Fibroblast of skin of left biceps (primary cell): ENCODE measurements at places on chromosomes 3 and 15.
A peak's percentile ranks its signal among the peaks of the same experiment; 100 is the strongest.

- no peak for DNase-seq
Observed at GRCh38 chr3:118938183-118938961, 96.3 kb downstream of the IGSF11 start.

GRCh38 chr3:21919383-21919782 lies 168.4 kb upstream of the ZNF385D start:
- DNase-seq: no peak

GRCh38 chr3:60277361-60277800 lies 973.9 kb downstream of the FHIT start:
- DNase-seq: no peak

GRCh38 chr3:128410669-128411573 lies 55.8 kb downstream of the DNAJB8 start:
- no peak for DNase-seq

GRCh38 chr3:10366651-10367101 lies 45.8 kb upstream of the SEC13 start:
- DNase-seq: peak; percentile 89

DNA sequence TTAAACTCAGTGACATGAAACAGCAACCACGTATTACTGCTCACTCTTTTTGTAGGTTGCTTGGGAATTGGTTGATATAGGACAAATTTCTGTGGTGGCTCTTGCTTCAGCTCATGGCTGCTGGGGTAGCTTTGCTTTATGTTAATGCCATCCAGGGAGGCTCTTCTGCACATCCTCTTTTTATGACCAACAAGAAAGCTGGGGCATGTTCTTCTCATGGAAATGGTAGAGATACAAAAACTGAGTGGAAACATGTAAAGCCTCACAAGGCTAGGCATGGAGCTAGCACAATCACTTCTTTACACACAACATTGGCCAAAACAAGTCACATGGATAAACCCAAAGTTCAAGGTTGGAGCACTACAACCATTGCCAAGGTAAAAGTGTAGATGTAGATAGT lies 176.8 kb downstream of the NECTIN3 start:
- no peak for DNase-seq

DNA sequence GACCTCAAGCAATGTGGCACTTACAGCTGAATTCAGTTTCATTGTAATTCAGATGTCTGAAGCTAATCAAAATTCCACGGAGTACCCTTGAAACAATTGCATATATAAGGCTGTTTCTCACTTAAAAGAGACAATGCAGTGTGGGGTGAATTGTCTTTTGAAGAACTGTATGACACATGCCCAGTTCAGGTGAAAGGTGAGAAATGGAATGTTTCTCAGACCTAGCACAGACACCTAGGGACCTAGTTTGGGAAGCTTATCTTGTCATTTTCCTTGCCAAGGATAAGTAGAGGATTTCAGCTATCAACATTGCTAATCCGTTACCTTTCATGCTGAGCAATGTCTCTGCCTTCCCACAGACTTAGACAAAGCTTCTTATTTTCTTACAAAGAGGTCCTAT lies 36.3 kb downstream of the MBNL1 start:
- no peak for DNase-seq

DNA sequence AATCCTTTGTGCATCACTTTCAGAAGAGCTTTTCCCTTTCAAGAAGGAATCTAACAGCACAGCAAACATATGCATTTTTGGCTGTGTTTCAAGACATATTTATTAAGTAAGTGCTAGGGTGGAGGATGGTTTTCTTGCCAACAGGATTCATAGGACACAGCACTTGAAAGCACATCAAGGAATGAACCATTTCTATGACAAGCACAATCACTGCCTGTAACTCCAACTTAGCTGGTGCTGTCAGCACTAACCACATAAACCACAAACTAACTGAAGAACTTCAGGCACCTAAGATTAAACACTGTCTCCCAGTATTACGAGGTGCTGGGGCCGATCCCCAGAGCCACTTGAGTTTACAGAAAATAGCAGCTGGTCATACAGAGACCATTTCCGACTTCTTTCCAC lies 35.4 kb upstream of the SPRED1 start:
- DNase-seq: peak; percentile 83

DNA sequence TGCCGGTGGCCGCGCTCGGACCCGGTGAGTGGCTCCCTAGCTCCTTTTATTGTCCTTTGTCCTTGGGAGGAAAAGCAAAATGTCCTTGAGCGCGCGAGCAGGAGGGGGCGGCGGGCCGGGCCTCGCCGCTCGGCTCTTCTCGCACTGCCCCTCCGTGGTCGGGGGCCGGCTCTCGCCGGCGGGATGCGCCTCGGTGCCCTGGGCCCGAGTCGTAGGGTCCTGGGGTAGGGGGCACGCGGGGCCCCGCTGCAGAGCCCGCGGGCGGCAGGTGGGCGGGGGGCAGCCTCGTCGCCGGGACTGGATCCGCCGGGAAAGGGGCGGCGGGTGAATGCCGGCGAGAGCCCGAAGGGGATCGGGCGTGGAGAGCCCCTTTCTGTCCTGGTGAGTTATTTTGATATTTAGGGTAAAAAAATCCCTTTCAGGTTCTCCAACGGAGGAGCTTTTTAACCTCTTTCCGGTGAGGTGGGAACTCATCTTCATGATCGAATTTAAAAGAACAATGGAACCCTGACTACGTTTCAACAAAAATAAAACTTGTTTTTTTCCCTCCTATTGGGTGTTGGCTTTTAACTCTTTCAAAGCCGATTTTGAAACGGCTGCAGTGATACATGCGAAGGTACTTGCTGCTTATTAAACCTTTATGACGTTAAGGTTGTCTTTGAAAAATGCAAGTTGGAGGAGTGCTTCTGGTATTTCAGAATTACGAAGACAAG lies 16.8 kb upstream of the CHD2 start:
- DNase-seq: no peak

- DNase-seq: no peak
Observed at GRCh38 chr3:52443268-52443610, 1.7 kb downstream of the SEMA3G start.

DNA sequence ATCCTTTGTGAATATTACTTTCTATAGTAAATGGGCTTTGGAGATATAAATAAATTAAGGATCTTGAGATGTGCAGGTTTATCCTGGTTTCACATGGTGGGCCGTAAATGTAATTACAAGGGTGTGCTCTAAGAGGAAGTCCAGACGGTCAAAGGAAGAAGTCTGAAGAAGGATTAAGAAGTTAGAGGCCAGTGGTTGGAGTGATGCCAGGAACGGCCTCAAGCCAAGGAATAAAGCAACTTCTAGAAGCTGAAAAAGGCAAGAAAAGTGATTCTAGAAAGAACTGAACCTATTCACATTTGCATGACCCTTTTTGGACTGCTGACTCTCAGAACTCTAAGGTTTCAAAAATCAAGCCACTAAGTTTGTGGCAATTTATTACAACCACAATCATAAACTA lies 981.3 kb upstream of the ALCAM start:
- no peak for DNase-seq

DNA sequence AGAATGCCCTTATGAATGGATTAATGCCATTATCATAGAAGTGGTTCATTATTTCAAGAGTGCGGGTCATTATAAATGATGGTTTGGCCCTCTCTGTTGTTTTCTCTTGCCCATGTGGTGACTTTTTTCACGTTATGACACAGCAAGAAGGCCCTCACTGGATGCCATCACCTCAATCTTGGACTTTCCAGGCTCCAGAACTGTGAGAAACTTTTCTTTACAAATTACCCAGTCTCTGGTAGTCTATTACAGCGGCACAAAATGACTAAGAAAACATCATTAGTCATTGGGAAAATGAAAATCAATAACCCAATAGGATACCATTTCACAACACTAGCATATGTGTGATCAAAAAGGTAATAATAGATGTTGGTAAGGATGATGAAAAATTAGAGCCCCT lies 119.0 kb upstream of the LPP start:
- DNase-seq: no peak

DNA sequence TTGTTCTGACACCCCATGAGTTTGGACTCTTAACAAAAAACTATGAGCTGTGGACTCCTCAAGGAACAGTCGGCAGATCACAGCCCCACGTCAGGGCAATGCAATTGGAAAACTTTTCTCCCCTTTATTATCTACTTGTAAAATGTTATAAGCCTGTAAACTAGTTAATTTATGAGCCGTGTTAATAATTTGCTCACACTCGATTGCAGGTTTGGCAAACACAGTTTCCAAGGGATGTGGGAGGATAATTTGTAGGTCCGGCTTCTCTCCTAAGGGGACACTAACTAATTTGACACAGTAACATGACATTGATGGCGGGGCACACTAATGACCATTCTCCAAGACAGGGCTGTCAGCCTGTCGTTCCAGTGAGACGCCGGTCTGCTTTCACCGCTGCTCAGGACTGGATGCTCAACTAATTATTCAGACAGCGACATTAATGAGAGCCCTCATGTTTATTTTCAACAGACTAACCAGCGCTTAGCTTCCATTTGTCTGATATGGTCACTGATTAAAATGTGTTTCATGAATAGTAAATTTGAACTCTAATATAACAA lies 222.1 kb downstream of the FOXP1 start:
- DNase-seq: no peak

- DNase-seq: no peak
Observed at GRCh38 chr3:179794355-179794754, 141.5 kb downstream of the USP13 start.

DNA sequence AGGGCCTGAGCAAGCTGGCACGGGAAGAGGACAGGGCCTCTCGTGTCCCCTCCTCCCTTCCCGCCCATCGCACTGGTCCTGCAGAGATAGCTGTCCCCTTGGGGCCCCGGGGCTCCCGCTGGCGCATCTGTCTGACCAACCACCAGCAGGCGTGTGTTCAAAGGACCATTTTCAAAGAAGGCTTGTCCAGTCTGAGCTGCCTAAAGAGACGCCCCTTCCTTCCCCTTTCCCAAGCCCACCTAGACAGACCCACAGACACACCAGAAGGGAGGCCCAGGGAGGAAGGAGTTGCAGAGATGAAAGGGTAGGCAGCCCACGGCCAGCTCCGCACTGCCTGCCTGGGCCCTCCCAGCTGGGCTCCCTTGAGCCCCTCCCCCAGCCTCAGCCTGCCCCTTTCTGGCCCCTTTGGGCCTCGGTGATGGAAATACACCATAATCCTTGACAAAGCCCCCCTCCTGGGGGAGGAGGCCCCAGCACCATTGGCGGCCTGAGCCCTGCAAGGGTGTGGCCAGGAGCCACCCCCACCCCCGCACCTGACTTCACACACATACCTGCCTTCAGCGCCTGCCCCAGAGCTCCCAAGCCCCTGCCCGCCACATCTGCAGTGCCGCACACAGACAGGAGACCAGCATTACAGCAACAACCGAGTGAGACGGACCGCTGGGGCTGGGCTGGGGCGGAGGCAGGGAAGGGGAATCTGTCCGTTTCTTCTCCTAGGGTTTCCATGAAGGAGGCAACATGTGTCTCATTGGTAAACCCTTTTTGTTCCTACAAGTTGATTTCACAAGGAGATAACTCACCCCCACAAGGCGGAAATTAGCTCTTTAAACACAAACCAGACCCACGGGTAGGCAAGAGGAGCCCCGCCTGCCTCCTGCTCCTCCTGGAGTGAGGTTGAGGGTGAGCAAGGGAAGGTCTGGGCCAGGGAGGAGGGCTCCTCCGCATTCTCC lies at the start of gene STRA6:
TSS of gene STRA6 (minus strand) at position 336 of the 950 bp plus-strand sequence. CDS start 520 bp downstream, outside the sequence.
- DNase-seq: no peak

DNA sequence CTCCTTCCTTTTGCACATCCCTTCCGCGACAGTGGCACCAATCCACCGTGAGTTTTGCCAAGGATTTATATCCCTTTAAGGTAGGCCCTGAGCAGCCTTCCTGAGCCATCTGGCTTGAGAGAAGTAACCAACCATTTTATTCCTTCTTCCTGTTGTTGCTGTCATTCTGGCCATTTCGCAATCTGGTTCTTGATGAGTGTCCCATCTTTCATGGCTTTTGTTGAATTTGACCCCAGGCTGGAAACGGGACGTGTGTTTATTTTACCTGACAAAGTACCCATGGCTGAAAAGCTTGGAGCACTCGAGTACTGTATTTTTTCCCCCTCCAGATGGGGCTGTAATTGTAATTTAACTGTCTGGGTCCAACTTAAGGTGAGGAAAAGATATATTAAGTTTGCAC lies 173.4 kb downstream of the WNT5A start:
- no peak for DNase-seq

DNA sequence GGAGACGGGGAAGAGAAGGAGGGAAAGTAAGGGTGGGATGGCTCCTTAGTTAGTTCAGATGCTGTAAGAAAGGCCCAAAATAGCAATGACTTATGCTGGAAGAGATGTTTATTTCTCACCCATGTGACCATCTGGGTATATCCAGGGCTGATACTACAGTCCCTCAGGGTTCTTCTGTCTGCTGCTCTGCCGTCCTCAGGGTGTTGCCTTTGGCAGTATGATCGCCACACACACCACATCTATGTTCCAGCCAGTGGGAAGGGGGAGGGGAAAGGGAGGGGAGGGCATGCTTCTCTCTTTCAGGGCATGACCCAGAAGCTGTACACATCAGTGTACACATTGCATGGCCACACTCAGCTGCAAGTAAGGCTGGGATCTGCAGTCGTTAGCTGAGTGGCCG lies 10.2 kb downstream of the CD276 start:
- DNase-seq: no peak

DNA sequence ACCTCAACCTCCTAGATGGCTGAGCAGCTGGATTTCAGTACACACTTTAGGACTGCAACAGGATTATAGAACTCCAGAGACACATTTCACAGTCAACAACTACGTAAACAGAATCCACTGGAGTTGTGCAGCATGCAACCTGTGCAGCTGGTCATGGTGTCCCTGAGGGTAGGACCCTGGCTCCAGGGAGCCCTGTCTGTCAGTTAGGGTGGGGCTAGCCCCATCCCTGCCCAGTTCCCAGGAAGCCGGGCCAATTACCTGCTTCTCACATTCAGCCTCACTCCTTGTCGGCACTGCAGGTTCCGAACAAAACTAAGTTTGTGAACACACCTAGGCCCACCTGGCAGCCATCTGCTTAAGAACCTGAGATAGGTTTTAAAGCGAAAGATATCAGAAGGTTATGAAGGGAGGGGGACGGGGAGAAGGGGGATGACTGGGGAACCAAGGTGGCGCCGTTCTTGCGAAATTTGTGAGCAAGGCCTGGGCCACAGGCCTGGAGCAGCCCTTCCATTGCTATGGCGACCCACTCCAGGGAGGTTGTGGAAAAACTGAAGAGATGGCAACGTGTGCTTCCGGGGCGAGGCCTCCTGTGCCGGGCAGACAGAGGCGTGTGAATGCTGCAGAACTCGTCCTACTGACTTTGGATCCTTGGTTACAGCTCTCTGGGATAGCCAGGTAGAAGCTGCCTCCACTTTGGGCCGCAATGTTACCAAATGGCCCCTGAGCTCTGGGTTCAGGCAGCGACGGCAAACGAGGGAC lies 25.3 kb downstream of the ACSBG1 start:
- no peak for DNase-seq

DNA sequence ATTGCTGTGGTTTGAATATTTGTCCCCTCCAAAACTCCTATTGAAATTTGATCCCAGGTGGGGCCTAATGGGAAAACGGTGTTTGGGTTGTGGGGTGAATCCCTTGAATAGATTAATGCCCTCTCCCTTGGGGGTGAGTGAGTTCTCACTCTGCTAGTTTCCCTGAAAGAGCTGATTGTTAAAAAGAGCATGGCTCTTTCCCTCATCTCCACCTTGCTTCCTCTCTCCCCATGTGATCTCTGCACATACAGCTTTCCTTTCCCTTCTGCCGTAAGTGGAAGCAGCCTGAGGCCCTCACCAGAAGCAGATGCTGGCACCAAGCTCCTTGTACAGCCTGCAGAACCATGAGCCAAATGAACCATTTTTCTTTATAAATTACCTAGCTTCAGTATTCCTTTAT lies 394.9 kb upstream of the WNT5A start:
- no peak for DNase-seq
